ENCODE measurements at places on chromosomes 7 and 10. TPM values are rescaled to one million over a fixed set of nuclear protein-coding genes. Genes with fewer than 3 reads are reported as not detected.

The ZNF365 gene
- total RNA-seq: not detected

The LIPM gene
- not detected for total RNA-seq

The LRRC4 gene
- total RNA-seq: 0.16 TPM

The KIAA1549 gene
- total RNA-seq: 0.42 TPM

The MSANTD7 gene
- 16.5 TPM for total RNA-seq

The ASB4 gene
- not detected for total RNA-seq

The HIBADH gene
- total RNA-seq: 10.0 TPM

- DNase-seq: no peak
- peaks cover 18% of the 10 kb centered on the region for H3K4me1 ChIP-seq
- H3K27ac ChIP-seq: no peak overlapping the region
- H3K36me3 ChIP-seq: no peaks in the 10 kb centered on the region
- no peaks in the 10 kb centered on the region for H3K27me3 ChIP-seq
These were observed 238.8 kb upstream of the BMPER start for GRCh38 chr7:33666531-33666930.

GRCh38 chr7:128422842-128423241, 13.1 kb upstream of the IMPDH1 start:
- no peak overlapping the region for H3K4me3 ChIP-seq
- DNase-seq: no peak
- no peak overlapping the region for H3K27ac ChIP-seq
- H3K36me3 ChIP-seq: no peaks in the 10 kb centered on the region

DNA sequence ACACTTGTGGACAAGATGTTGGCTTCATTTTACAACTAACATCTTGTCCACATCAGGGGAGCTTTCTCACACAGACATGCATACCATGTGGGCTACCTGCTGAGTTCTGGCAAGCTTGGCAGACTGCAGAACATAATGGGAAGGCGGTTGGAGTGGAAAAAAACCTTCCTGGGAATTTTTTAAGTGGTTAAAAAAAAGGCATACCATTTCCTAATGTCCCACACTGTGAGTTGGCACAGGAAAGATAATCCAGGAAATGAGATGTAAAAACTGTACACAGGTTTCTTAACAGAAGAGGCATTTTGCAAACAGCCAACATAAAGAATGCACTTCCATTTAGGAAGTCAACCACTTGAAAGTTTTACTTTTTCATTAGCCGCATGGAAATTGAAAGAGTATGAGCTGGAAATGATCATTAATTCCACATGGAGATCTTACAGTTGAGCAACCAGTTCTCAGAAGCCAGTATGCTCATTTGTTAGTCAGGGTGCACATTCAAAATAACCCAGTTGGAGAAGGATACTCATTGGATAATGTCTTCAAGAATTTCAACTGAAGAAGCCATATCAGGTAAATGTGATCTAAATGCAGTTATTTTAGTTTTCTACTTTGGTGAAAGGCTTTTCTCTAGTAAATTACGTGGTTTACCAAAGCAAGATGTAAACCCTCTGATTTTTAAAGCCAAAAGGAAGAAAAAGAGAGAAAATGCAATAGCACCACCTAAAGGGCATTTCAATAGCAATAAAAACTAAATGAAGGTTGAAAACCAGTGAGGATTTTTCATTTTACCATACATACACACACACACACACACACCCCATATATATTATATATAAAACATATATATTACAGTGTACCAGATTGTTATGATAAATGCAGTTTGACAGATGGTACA, 194.0 kb downstream of the TAX1BP1 start:
- H3K27ac ChIP-seq: no peak overlapping the region
- no peak overlapping the region for H3K4me3 ChIP-seq
- H3K36me3 ChIP-seq: peaks cover 20% of the 10 kb centered on the region
- H3K27me3 ChIP-seq: no peaks in the 10 kb centered on the region
- no peak for DNase-seq

- no peak for DNase-seq
- H3K4me3 ChIP-seq: no peak overlapping the region
- no peak overlapping the region for H3K27ac ChIP-seq
These were observed 36.0 kb upstream of the SEMA3E start for GRCh38 chr7:83684928-83685327.

DNA sequence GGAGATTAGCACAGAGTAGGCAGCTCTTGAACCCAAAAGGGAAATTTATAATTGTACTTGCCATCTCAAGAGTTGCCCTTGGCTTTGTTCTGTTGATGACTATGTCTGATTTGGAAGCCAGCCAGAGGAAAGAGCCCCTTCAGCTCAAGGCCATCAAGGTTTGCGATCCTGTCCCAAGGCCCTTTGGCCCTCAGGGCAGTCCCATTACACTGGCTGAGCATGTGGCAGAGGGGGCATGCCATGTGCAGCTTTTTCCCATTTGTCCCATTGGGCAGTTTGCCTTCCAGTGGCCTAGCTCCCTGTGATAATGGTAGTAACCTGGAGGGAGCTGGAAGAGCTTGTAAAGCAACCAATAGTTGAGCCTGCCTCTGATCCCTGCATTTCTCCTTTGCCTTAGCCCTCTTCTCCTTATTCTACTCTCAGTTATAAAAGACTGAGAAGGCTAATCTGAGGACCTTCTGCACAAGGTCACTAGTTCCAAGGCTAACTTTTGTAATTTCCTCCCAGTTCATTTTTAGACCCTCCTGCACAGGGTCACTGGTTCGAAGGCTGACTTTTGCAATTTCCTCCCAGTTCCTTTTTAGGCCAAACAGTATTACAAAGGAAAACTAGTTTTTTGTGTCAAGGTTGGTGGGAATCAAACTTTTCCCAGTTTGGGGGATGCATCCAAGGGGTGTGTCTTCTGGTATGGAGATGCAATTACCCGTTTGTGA, 31.0 kb upstream of the ARHGAP12 start:
- peaks cover 12% of the 10 kb centered on the region for H3K4me1 ChIP-seq
- no peak overlapping the region for H3K27ac ChIP-seq
- DNase-seq: no peak
- no peak overlapping the region for H3K4me3 ChIP-seq

- H3K4me3 ChIP-seq: no peak overlapping the region
- no peak for DNase-seq
- H3K27me3 ChIP-seq: no peaks in the 10 kb centered on the region
- no peaks in the 10 kb centered on the region for H3K36me3 ChIP-seq
- H3K27ac ChIP-seq: no peak overlapping the region
These were observed 344.6 kb upstream of the SHH start for GRCh38 chr7:156156734-156157408.

- H3K4me1 ChIP-seq: peaks cover 9% of the 10 kb centered on the region
- no peaks in the 10 kb centered on the region for H3K27me3 ChIP-seq
- H3K27ac ChIP-seq: no peak overlapping the region
- no peak overlapping the region for H3K4me3 ChIP-seq
- H3K36me3 ChIP-seq: peaks cover 64% of the 10 kb centered on the region
- no peak for DNase-seq
These were observed 181.1 kb downstream of the TNS3 start for GRCh38 chr7:47400741-47401206.

GRCh38 chr10:123807444-123808035, 84.1 kb downstream of the CPXM2 start:
- H3K27me3 ChIP-seq: peaks cover 24% of the 10 kb centered on the region
- no peak for DNase-seq
- no peak overlapping the region for H3K4me3 ChIP-seq
- H3K4me1 ChIP-seq: no peaks in the 10 kb centered on the region
- no peaks in the 10 kb centered on the region for H3K36me3 ChIP-seq
- H3K27ac ChIP-seq: no peak overlapping the region

- H3K36me3 ChIP-seq: no peaks in the 10 kb centered on the region
- peaks cover 37% of the 10 kb centered on the region for H3K27me3 ChIP-seq
- H3K4me3 ChIP-seq: no peak overlapping the region
- no peaks in the 10 kb centered on the region for H3K4me1 ChIP-seq
- H3K27ac ChIP-seq: no peak overlapping the region
- no peak for DNase-seq
These were observed 7.2 kb downstream of the ITIH5 start for GRCh38 chr10:7659560-7659959.

Data from activated B cell treated with CpG ODN at 0.5 μM for 24 hours (primary cell).